Activated CD4-positive, alpha-beta T cell treated with anti-CD3 and anti-CD28 coated beads, Interleukin-2, amount 50 U/mL, for 24 hours (primary cell): ENCODE measurements at places on chromosomes 16 and 17.

- no peak for DNase-seq
Observed at GRCh38 chr16:87436225-87437172, 44.4 kb downstream of the MAP1LC3B start.

DNA sequence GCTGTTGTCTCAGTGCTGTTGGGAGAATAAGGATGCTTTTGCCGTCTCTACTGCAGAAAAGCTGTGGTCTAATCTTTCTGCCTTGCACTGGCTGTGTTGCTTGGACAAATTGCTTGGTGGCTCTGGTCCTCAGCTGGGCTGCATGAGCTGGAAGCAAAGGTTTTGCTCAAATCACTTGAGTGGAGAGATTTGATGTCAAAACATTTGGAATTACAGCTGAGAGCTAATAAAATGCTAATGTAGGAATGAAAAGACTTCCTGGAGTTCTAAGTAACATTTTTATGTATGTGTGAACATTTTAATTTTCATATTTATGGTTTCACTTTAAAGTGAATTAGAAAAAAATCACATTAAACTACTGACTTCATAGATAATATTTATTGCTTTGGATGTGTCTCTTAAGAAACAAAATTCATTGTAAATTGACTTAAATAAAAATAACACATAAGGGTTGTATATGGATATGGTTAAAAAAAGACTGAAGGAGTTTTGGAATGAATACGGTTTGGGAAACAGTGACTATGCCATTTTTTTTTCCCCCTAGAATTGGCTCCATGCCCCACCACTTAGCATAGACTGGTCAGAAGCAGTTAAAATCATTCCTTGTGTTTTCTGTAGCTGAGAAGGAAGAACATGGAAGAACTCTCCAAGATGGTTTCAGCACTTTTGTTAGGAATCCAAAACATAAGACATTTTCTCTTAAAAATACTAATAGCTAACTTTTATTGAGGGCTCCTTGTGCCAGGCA is 39.2 kb upstream of the FAM20A start:
- DNase-seq = no peak

GRCh38 chr16:53035176-53035942 is 17.3 kb downstream of the CHD9NB start:
- DNase-seq = no peak

DNA sequence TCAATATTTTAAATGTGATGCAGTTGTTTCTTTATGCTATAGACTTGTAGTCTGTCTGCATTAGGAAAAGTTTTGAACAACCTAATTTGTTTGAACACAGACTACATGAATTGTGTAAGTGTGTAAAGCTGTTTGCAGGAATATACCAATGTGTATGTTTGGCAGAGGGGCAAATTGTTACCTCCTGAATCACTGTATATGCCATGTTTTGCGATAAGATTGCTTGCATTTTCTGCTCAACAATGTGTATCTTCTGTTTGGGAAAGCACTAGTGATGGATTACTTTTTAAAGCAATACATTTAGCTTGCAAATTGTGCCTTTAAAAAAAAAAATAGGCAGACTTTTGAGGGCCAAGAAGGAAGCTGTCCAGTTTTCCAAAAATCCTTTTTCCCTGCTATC is 14.6 kb downstream of the RBBP6 start:
- no peak for DNase-seq

- DNase-seq = no peak
Observed at GRCh38 chr17:7260651-7261378, 1.5 kb downstream of the CLDN7 start.

- no peak for DNase-seq
Observed at GRCh38 chr16:265711-266110, 10.0 kb downstream of the RGS11 start.
